ENCODE measurements at places on chromosomes 7 and 10.

- DNase-seq: no peak
Observed at GRCh38 chr7:90774706-90775105, 178.6 kb downstream of the CDK14 start.

- DNase-seq: no peak
Observed at GRCh38 chr10:112851588-112852211, 98.3 kb upstream of the TCF7L2 start.

DNA sequence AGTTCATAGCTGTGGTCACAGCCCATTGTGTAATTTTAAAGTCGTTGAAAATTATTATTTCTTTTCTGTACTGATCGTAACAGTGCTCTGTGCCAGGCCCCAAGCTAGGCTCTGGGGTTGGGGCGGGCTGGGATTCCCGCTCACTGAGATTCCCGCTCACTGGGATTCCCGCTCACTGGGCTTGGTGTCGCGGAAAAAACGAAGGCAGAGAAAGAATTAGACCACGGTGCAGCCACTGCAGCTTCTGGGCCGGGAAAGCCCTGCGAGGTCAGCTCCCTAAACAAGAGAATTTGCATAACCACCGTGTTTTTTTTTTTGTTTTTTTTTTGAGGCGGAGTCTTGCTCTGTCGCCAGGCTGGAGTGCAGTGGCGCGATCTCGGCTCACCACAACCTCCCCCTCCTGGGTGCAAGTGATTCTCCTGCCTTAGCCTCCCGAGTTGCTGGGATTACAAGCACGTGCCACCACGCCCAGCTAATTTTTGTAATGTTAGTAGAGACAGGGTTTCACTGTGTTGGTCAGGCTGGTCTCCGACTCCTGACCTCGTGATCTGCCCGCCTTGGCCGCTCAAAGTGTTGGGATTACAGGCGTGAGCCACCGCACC, 31.2 kb downstream of the FOXK1 start:
- DNase-seq: no peak

DNA sequence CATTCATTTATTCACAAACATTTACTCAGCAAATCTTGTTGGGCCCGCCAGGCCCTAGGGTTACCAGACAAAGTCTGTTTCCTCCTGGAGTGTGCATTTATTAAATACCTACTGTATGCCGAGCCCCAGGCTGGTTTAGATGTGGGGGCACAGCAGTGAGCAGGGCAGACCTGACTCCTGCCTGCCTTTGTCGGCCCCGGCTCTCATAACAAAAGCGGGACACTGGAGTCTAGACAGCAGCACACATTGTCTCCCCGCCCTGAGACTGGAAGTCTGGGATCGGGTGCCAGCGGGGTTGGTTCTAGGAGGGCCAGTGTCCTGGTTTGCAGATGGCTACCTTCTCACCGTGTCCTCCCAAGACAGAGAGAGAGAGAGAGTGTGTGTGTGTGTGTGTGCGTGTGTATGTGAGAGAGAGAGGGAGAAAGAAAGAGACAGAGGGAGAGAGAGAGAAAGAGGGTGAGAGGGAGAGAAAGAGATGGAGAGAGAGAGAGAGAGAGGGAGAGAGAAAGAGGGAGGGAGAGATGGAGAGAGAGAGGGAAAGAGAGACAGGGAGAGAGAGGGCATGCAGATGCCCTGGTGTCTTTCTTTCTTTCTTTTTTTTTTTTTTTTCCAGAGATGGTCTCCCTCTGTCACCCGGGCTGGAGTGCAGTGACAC, 25.9 kb downstream of the ELFN1 start:
- no peak for DNase-seq

GRCh38 chr10:71394926-71395562, 1.7 kb upstream of the CDH23 start:
- no peak for DNase-seq

GRCh38 chr7:48107926-48108472, 18.9 kb downstream of the UPP1 start:
- DNase-seq: no peak

- no peak for DNase-seq
Observed at GRCh38 chr10:4050061-4050460, 265.1 kb upstream of the KLF6 start.

- peak; percentile 58 for DNase-seq
Observed at GRCh38 chr7:130009848-130010688, 41.1 kb downstream of the ZC3HC1 start.

DNA sequence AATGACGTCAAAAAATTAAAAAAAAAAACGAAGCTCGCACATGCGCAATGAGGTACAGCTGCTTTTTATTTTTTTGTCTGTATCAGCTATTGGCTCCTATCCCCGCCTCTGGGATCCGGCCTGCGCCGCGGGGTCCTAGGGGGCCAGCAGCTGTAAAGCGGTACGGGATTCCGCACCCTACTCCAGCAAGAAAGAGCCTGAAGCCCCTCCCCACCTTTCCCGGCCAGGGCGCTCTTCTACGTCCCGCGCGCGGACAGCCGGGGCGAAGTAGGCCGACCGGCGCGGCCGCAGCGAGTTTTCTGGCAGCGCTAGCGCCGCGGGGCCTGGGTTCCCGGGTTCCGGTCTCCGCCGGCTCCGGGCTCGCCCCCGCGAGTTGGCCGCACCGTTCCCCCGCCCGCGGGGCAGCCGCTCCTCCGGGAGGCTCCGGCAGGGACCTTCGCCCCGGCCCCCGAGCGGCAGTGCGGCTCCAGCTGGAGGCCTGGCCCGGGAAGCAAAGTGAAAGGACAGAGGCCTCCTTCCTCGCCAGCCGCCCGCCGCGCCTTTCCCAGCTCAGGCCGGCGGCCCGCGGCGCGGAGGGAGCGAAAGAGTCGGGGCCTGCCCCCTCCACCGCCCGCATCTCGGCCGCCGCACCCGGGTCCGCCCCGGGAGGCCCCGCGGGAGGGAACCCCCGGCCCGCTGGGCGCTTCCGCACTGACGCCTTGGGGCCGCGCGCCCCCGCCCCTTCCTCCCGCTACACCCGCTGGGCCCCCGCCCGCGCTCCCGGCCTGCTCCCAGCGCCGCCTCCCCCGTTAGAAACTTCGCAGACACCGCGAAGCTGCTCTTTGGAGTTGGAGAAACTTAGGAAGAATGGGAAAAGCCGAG, 4.7 kb upstream of the SPAG6 start:
- DNase-seq: peak; percentile 65

DNA sequence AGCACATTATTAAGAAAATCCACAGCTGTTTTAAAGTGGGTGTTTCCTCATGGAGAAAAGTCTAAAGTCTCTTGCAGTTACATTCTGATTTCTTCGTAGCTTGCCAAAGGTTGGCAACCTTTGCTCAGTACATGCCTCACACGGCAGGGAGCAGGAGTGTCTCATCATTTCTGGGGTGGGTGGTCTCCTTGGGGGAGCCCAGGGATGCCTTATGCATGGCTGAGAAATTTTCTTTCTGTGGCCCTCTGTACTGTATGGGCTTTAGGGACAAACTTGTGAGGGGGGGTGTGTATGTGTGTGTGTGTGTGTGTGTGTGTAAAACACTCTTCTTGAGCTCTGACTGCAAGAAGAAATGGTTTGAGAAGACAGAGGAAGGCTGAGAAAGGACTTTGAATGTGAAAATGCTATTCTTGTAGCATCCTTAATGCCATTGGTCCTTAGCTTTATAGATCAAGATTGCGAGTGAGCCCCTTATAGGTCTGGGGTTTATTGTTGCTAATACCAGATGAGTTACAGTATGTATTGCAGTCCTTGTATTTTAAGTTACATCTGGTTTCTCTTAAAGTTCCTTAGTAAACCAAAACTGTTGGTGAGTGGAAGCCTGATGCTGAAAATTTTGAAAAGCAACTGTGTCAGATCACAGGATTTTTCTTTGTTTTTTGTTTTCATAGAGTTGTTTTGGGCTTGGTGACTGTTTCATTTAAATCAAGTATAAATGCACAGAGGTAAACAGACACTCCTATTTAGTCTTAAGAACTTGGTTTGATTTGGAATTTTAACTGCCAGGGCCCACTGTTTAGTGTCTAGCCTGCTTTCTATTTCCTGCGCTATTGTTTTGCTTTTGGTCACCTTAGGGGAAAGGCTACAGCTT, 242.0 kb downstream of the BICC1 start:
- no peak for DNase-seq

GRCh38 chr7:151014950-151015349, 9.3 kb downstream of the ATG9B start:
- no peak for DNase-seq

DNA sequence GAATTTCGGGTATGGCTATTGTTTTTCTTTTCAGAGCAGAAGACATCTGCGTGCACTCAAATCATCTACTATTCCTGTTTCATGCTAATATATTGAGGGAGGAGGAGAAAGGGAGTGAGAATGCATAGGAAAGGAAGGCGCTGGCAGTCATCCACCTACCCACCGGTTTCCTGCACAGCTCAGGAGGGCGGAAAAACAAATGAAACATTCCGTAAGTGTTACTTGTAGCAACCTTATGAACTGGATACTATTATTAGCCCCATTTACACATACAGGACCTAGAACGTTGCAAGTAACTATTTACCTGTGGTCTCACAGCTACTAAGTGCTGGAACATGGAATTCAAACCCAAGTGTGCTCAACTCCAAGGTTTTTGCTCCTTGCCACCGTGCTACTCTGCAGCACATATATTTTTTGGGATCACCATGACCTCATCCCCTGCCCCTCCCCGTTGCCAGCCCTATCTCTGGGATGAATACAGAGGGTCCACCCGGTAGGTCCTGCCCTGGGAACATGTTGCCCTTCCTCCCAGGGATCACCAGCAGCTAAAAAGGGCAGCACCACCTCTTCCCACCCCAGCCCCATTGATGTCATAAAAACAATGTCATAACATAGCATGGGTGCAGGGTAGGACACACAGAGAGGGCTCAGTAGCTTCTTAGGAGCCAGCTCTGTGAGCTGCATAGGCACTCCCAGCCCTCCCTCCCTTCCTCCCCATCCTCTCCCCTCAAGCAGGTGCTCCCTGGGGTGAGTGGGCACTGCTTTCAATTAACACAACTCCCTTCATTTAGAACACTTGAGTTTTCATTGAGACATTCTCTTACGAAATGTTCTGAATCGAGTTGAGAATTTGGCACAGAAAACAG, 16.9 kb downstream of the GFRA1 start:
- no peak for DNase-seq

GRCh38 chr10:30959836-30960210, 71.8 kb downstream of the ZNF438 start:
- DNase-seq: no peak

DNA sequence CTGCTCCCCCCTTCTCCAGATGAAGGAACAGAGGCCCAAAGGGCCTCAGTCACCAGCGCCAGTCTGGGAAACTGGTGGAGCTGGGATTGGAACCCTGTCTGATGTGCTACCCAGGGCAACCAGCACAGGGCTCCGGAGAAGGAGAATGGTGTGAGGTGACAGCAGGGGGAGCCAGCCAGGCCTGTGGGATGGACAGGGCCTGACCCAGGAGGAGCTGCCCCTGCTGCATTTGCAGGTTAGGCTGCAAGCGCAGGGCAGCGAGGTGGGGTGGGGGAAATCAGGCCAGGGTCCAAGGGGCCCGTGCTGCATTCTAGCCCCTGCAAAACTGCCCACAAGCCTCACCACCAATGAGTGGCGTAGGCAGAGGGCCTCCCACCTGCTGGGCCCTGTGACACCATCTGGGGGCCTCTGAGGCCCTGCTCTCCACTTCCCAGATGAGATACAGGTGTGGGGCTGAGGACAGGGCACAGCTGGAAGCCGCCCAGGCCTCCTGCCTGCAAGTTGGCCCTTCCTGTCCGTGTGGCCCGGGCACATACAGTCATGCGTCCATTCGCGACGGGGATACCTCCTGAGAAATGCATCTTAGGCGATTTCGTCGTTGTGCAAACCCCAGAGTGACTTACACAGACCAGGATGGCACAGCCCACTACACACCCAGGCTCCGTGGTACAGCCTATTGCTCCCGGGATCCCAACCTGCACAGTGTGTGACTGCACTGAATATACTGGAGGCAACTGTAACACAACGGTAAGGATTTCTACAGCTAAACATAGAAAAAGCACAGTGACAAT, 45.3 kb downstream of the RASGEF1A start:
- no peak for DNase-seq

GRCh38 chr7:134820778-134821177, 41.3 kb downstream of the CALD1 start:
- no peak for DNase-seq

DNA sequence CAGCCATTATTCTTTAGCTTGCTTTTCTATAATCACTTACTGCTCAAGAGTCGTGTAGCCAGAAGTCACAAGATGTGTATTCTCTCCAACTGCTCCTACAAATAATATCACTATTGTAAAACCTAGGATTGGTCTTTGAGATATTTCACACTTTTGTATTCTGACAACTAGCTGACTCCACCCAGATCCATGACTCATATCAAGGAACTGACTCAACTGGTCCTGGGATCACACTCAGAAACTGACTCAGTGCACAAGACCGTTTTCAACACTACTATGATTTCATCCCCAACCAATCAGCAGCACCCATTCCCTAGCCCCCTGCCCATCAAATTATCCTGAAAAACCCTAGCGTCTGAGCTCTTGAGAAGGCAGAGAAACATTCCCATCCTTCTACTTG, 56.5 kb upstream of the ORC5 start:
- no peak for DNase-seq

- no peak for DNase-seq
Observed at GRCh38 chr7:132713893-132714292, 137.6 kb upstream of the PLXNA4 start.

DNA sequence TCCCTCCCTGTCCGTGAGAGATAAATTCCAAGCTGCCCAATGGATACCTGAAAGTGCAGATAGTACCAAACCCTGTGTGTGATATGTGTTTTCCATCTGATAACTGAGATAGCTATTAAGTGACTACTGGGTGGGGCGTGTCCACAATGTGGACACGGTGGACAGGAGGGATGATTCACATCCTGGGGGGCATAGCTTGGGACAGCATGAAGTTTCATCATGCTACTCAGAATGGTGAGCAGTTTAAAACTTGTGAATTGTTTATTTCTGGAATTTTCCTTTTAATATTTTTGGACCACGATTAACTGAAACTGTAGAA, 158.6 kb downstream of the CREB5 start:
- peak; percentile 23 for DNase-seq

- no peak for DNase-seq
Observed at GRCh38 chr7:138223402-138223879, 147.2 kb downstream of the AKR1D1 start.

- DNase-seq: no peak
Observed at GRCh38 chr10:58104351-58104751, 163.3 kb downstream of the IPMK start.

GRCh38 chr10:5741276-5741675, 56.6 kb downstream of the TASOR2 start:
- DNase-seq: no peak

DNA sequence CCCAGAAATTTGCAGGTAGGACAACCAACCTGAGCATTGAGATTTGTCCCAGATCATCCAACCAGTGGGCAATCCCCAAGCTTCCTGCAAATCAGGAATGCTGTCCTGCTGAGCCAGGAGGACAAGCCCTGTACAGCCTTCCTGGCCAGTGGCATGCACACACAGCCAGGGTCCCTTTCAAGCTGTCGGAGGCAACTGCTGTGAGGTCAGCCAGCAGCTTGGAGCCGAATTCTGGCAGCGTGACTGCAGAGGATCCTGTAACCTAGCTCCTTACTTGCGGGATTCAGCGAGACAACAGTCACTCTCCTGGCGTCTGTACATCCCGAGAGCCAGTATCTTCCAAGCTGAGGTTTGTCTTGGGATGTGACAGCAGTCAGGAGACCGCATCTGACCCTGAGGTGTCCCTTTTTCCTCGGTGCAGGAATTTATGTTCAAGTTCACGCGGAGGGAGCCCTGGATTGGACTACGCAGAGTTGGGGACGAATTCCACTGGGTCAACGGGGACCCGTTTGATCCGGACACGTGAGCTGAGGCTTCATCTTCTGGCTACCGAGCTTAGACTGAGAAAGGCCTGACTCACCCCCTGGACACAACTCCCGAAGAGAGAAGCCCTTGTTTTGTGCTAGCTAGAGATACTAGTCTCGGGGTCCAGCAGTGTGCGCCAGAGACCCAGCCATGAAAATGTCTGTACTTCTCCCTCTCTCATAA, 18.3 kb downstream of the CLEC2L start:
- DNase-seq: no peak

- DNase-seq: no peak
Observed at GRCh38 chr7:107998660-107999480, 4.1 kb downstream of the LAMB1 start.
